ENCODE measurements at places on chromosomes 2 and 18.
A peak's percentile ranks its signal among the peaks of the same experiment; 100 is the strongest.

DNA sequence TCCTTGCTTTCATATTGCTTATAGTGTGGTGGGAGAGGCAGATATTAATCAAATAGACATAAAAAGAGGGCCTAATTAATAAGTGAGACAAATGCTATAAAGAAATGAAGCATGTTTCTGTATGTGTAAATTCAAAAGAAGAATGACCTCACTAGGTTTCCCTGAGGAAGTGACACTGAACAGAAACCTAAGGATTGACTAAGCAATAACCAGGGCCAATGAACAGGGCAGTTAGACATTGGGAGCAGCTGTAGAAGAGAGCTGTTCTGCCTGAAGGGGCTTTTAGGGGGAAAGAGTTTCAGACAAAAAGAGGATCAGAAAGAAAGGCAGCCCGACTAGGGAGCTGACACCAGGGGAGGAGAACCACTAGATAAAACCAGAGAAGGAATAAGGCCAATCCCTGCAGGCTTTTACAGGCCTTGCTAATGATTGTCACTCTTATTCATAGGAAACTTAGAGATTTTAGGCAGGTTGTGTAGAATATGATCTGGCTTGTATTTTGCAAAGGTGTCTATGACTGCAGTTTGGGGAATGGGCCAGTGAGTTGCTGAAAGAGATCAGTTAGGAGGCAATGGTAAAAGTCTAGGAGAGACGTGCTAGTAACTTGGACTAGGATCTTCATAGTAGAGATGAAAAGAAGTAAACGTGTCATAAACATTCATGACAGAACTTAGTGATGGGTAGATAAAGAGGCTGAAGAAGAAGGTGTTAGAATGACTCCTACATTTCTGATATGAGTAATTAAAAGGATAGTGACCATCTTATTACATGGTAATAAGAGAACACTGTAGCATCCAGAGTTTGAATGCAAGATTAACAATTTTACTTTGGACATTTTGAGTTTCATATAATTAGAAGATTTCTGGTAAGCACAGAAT is 26.8 kb upstream of the NABP1 start:
- DNase-seq, result no peak

- no peak for DNase-seq
Measured at GRCh38 chr2:1521878-1522830, 108.9 kb downstream of the TPO start.

GRCh38 chr2:95351598-95351915 is 51.0 kb upstream of the FAHD2A start:
- DNase-seq, result no peak

DNA sequence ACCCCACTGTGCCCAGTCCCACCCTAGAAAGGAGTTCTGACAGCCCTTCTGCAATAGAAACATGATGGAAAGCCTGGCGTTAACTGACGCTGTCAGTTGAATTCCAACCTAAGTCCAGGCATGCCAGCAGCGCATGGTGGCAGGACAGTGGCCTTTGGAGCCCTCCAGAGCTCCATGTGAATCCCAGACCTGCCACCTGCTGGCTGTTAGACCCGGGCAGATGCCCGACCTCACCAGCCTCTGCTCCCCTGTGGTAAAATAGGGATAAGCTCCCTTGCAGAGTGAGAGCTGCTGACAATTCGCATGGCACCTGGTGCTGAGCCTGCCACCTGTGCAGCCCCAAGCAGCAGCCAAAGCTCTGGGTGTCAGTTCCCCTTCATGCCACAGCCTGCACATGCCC is 138.6 kb downstream of the LOXHD1 start:
- DNase-seq, result no peak

DNA sequence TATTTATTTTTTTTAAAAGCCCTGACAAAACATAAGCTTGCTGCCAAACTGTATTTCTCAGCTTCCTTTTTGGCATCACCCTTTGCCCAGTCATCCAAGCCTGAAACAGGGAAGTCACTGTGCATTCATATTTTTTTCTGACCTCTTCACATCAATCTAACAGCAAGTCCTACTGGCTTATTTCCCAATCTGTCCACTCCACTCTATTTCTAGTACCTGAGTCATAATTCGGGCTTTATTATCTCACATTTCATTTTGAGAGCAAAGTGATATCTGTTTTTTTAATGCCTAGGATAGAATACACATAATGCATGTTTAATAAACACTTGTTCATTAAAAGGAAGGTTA is 5.1 kb downstream of the HNMT start:
- DNase-seq, result no peak

DNA sequence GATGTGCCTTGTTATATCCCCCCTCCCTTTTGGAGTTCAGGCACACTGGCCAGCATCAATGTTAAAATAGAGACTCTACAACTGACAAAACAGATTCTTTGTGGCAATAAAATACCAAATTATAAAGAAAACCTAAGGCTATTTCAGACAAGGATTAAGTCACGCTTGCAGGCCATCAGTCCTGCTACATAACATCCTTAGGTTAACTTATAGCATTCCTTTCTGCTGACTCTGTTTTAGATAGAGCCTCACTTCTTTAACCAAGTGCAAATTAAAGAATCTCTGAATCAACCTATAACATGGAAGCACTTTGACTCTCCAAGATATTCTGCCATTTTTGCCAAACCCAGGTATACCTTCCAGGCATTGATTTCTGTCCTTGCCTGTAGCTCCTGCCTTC is 784.6 kb downstream of the RNF144A start:
- DNase-seq, result no peak

DNA sequence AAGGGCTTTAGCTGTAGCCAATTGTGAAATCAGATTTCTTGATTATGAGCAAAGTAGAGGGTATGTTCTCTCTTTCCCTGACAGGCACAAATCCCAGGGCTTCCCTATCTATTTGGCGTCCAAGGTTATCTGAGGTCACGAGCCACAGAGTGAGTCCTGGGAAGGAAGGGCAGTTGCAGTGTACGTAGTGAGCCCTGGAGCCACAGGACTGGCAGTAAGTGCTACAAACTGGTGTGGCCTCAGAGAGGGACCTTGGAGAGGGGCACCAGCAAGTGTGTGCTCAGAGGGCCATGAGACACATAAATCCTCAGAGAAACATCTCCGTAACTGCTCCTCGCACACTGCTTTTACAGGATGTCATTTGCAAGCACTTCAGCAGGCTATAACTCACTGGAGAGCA is 115.5 kb upstream of the SH3BP4 start:
- no peak for DNase-seq

DNA sequence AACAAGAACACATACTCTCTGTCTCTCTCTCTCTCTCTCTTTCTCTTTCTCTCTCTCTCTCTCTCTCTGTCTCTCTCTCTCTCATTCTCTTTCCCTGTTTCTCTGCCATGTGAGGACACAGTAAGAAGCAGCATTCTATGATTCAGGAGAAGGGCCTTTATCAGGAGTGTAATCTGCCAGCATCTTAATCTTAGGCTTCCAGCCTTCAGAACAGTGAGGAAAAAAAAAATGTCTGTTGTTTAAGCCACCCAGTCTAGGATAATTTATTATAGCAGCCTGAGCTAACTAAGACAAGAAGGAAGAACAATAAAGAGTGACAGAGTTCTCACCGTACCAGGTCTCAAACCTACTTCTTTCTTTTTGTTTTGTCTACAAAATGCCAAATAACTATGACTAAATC is 399.4 kb downstream of the SOCS6 start:
- no peak for DNase-seq

GRCh38 chr2:11368059-11368572 is 23.7 kb upstream of the ROCK2 start:
- DNase-seq, result no peak

DNA sequence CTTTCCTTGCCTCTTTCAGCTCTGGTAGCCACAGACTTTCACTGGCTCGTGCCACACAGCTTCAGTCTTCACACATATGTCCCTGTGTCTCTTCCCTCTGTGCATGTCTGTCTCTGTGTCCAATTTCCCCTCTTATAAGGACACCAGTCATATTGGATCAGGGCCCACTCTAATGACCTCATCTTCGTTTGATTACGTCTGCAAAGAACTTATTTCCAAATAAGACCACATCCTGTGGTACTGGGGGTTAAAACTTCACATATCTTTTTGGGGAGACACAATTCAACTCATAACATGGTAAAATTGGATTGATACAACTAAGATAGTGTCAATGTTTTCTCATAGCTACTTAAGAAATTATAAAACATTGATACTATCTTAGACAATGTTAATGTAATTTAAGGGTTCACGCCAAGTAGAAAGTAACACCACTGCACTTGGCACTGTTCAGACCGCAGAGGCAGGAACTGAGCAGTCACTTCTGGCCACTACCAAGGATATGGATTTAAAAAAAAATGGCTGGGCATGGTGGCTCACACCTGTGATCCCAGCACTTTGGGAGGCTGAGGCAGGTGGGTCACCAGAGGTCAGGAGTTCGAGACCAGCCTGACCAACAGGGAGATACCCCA is 119.6 kb upstream of the EPAS1 start:
- no peak for DNase-seq

DNA sequence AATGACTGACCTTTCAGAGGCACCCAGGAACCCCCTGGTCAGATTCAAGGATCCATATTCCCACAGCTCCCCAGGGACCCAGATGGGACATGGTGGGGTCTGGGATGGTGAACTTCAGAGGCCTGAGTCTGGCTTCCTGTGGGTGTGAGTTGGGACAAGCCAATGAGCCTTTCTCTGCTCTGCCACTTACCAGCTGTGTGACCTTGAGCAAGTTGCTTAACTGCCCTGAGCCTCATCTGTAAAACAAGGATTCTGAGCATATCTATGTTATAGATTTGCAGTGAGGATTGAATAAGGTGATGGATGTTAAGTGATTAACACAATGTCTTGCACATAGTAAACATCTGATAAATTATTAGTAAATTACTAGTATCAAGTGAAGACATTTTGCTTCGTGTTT is 6.4 kb downstream of the ABCG8 start:
- no peak for DNase-seq

DNA sequence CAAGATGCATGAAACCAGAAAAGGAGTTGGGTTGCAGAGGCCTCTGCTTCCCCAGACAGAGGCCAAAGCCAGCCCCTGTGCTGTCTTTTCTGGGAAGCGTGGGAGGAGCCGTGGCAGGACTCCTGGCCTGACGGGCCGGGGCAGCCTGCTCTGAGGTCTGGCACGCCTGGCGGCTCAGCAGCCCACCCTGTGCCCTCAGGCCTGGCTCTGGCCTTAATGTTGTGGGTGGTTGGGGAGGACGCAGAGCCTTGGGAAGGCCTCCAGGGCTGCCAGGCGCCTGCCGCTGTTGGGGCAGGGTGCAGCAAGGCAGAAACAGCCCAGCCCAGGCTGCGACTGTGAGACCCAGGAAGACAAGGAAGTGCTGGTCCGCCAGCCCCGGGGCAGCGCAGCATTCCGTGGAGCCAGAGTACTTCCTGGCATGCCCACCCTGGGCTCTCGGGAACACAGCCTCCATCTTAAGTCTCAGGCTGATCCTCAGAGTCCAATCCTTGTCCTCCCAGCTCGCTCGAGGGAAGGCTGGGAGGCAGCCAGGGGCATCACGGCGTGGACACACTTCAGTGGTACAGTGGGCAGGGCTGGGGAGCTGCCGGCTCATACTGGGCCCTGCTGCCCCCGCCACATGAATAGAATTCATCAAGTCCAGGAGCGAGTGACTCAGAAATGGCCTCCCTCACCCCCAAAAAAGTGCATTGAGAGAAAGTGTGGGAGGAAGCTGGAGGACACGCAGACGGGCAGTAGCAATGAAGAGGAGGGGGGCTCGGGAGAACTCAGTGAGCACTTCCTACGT is 72.6 kb downstream of the EMX1 start:
- peak; percentile 15 for DNase-seq

Measured in ureter (tissue), 1 donor.